H1 (cell line): ENCODE measurements at places on chromosomes 12 and 14.

DNA sequence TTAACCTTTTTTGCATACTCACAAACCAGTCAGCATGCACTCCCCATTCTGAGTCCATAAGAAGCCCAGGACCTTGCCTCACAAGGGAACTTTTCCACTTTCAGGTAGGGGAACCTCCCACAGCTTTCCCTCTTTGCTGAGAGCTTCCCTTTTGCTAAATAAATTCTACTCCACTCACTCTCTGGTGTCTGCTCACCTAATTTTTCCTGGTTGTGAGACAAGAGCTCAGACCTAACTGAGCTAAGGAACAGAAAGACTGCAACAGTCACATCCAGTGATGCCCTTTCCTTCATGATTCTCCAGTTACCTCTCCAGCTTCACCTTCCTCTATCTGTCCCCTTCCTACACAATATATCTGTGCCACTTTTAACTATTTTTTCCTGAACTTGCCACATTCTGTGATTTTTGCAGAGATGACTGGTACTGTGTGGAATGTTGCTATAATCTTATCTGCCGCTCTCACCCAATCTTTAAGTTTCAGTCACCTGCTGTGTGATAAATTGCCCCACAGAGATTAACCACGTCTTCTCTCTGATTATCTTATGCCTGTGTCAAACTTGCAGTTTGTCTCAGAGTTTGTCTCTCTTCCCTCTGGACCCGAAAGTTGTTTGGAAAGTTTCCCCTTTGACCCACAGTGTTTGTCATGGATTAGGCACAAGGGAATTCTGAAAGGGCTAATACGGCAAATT is 737.1 kb upstream of the FLRT2 start:
- DNase-seq = no peak

DNA sequence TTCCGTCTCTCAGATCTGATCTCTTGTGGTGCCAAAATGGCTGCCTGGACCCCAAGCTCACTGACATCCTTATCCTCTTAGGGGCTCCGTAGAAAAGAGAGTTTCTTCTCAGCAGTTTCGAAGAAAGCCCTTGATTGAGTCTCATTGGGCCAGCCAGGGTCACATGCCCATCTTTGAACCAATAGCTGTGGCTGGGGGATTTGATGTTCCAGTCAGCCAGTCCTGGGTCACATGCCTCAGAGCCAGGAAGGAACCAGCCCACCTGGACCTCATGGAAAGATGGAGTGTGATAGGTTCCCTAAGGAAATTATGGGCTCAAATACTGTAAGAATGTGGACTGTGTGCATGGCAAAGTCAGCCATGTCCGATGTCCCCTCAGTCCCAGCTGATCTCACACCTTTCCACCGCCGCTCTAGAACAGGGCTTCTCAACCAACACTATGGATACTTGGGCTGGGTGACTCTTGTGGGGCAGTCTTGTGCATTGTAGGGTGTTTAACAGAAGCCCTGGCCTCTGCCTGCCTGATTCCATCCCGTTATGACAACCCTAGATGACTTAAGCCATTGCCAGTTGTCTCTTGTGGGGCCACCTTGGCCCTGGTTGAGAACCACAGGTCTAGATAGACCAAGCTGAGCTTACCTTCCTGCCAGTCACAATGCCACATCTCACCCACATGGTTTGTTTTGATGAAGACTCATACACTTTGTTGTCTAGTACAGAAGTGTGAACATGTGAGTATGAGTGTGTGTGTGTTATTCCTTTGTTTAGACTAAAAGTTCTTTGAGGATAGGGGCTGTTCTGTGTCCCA is 163.9 kb downstream of the ADGRD1 start:
- no peak for DNase-seq

DNA sequence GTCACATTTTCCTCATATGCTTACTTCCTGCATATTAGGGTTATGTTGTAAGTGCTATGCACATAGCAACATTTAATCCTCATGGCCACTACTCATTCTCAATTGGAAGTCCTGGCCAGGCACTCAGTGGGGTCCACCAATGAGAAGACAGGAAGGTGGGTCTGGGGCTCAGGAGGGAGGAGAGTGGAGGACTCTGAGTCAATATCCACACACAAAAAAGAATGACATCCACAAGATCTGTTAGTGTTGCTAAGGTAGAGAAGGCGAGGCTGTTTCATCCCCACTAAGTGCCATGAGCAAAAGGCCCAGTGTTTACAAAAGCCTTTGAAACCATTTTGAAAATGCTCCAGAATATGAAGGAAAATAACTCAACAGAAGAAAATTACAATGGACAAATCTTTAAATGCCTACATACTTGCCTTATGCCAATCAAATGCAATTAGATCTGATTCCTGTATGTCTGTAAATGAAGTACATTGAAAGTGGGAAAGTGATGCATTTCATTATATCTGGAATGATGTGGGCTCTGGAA is 53.9 kb downstream of the EID3 start:
- no peak for DNase-seq

DNA sequence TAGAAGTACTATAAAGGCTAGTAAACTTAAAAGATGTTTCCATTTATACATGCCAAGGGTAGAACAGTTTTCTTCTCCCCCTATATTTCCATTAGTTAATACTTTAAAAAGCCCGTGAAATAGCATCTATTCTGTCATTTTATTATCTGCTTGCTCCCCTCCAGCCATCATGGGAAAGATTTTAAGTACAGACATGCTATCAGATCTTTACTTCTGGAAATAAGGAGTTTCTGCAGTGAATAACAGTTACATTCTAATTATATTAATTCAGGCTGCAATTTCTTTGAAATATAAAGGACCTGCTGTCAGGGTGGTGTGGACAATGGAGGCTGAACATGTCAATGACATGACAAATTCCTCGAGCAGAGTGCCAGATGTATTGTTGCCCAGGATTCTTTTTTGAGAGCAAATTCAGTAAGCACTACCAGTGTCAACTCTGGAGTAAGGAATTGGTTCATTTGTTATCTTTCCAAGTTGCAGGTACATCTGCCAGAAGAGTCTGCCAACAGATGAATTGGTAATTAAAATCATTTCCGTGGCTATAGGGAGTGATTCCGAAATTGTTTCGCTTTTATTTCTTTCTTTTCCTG is 151.3 kb downstream of the BTG1 start:
- no peak for DNase-seq

- no peak for DNase-seq
Measured at GRCh38 chr12:87025976-87026375, 769.8 kb upstream of the MGAT4C start.

GRCh38 chr14:63269561-63270225 is 49.0 kb downstream of the GPHB5 start:
- no peak for DNase-seq

- DNase-seq = no peak
Measured at GRCh38 chr12:33427071-33427470, 12.5 kb downstream of the SYT10 start.

- DNase-seq = no peak
Measured at GRCh38 chr12:2645460-2645859, 149.3 kb upstream of the FKBP4 start.

- DNase-seq = no peak
Measured at GRCh38 chr12:102921240-102921639, 4.2 kb upstream of the PAH start.

- DNase-seq = no peak
Measured at GRCh38 chr12:44159862-44160261, 324.0 kb downstream of the TMEM117 start.

DNA sequence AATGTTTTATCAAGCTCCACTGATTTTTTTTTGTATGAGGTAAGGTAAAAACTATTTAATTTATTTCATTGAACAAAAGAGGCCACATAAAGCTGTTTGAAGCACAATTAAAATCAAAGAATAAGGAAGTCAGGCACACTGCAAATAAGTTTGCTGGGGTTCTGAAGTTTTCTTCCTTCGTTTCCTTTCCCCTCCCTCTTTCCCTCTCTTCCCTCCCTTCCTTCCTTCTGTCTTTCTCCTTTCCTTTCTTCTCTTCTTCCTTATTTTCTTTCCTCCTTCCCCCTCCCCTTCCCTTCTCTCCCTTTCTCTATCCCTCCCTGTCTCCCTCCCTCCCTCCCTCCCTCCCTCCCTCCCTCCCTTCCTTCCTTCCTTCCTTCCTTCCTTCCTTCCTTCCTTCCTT is 78.7 kb downstream of the ALX1 start:
- no peak for DNase-seq

GRCh38 chr14:63563370-63564026 is 20.3 kb upstream of the PPP2R5E start:
- DNase-seq = no peak

DNA sequence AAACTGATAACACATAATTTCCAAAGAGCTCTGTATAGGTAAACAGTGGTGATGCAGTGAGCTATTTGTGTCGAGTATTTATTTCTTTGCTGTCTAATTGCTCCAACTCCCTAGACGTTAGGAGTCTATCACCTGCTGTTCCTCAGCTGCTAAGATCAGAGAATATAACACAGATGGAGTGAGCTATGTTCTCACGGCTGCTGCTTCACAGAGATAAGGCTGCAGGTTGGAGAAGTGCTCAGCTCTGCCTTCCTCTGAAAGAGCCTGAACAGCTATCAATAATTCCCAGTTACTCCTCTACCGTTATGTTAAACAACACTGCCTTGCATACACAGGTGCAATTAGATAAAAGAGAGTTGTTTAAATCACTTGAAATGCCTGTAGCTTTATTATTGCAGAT is 103.2 kb upstream of the MDGA2 start:
- no peak for DNase-seq

DNA sequence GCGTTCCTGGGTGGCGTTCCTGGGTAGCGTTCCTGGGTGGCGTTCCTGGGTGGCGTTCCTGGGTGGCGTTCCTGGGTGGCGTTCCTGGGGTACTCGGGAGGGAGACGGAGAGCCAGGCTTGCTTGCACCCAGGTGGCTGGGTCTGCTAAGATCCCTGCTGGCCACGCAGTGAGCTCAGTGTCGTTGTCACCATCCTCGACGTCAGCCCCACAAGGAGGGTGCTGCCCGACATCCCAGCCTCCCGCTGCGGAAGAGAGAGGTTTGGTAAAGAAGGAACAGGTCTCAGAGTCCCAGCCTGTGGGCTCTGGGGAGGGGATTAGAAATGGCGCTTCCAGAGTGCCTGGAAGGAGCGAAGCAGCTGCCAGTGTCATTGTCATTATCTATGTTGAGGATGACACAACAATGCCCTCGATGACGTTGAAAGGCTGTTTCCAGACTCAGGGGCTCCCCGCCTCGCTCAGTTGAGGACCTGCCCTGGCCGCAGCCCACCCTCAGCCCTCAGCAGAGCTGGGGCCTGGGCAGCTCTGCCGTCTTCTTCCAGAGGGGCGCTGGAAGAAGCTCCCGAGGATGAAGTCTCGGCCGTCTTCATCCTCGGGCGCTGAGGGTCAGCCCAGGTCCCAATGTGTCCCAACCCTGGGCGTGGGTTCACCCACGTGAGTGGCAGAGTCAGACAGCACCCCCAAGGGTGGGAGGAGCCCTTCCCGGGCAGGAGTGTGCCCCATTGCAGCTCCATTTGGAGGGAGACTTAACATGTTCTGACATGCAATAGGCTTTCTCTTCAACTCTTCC is 328.8 kb downstream of the ADGRD1 start:
- no peak for DNase-seq

- no peak for DNase-seq
Measured at GRCh38 chr12:89389755-89390661, 37.7 kb upstream of the DUSP6 start.

DNA sequence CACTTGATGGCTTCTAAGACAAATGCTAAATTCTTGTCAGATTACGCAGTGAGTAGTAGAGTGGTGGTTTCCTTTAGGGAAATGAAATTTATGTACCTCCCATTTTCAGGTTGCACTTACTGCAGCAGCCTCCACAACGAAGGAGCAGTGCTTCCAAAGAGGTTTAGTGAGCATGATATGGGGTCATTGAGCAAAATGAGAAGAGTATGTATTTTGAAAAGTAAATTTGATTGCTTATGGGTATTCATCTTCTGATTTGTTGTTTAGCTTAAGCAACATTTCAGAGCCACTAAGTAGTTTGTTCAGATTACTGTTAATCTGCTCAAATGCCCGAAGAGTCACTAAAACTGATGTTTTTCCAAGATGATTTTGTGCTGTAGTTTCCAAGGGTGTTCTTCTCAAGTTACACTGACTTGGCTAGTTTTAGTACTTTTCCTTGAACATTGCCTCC is 493.6 kb downstream of the PCNX1 start:
- DNase-seq = no peak

- DNase-seq = no peak
Measured at GRCh38 chr14:82689948-82690347, 1156.3 kb upstream of the SEL1L start.

DNA sequence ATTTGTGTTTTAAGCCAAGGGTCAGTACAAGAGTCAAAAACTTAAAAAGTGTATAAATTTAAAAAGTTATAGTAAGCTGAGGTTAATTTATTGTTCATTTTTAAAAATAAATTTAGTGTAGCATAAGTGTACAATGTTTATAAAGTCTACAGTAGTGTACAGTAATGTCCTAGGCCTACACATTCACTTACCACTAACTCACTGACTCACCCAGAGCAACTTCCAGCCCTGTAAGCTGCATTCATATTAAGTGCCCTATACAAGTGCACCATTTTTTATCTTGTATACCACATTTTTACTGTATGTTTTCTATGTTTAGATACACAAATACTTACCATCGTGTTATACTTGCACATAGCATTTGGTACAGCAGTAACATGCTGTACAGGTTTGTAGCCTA is 37.7 kb downstream of the GPR137C start:
- no peak for DNase-seq

GRCh38 chr12:7327918-7328317 is 24.0 kb downstream of the ACSM4 start:
- no peak for DNase-seq

GRCh38 chr12:110750784-110751461 is 8.2 kb upstream of the PPP1CC start:
- DNase-seq = no peak

- no peak for DNase-seq
Measured at GRCh38 chr12:356276-356988, 32.7 kb downstream of the KDM5A start.

DNA sequence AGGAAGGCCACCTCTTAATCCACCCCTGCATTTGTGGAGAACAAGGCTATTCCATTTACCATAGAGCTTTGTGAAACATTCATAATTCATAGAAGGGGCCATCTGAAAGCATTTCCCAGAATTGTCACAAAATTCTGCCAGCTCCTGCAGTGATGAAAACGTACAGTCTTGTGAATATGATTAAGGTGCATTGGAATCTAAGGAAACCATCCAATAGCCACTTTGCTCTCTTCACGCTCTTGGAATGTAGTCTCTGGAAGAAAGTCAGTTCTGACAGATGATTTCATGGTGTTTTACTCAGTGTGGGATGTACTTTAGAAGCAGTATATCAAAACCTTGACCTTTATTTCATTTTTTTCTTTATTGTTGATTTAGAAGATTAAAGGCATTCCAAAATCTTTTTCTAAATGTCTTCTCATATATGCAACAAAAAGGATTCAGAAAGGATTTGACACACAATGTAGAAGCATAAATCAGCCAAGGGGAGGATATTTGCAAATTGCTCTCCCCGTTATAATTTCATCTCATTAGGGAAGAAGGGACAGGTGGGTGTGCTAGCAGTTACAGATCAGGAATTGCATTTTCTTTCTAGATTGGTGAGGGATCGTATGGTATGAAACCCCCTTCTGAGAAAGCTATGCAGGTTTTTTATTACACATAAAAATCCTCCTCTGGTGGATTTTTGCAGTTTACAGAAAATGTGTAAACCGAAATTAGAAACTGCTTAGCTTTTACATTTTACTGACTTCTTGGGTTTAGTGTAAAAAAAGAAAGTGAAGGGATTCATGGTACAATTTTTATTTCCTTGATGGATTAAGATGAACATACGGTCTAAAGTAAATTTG is 390.2 kb downstream of the LRIG3 start:
- DNase-seq = no peak

- DNase-seq = no peak
Measured at GRCh38 chr14:35300228-35300627, 8.0 kb downstream of the PSMA6 start.
